ENCODE measurements at places on chromosomes 11 and 22.
A peak's percentile ranks its signal among the peaks of the same experiment; 100 is the strongest.

DNA sequence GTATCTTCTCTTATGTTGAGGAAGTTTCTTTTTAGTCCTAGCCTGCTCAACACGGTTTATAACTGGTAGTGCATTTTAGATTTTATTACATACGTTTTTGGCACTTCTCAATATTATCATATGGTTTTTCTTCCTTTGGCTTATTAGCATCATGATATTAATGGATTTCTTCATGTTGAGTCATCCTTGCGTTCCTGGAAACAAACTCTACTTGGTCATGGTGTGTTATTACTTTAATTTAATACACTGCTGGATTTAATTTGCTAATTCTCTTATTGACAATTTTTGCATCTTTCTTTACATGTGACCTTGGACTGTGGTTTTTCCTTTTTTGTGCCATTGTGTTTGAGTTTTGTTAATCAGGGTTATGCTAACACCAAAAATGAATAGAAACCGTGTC lies 20.5 kb downstream of the IGF2 start:
- DNase-seq = no peak

DNA sequence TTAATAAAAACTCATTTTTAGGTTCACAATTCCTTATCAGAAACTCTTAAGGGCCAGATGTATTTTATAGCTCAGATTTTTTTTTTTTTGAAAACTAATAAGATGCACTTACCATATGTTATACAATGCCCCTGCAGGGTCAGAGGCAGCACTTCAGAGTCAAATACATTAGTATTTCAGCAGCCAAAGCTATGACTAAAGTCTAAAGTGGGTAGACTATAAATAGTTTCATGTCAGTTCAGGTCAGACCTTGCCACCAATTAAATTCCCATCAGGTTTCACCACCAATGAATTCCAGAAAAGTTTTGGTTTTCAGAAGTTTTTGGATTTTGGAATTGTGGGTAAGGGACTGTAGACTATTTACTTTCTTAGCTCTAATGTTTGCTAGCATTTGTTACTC lies 75.9 kb downstream of the FAM83F start:
- no peak for DNase-seq

- DNase-seq = no peak
These were observed 62.7 kb downstream of the DBX1 start for GRCh38 chr11:20097319-20098221.

DNA sequence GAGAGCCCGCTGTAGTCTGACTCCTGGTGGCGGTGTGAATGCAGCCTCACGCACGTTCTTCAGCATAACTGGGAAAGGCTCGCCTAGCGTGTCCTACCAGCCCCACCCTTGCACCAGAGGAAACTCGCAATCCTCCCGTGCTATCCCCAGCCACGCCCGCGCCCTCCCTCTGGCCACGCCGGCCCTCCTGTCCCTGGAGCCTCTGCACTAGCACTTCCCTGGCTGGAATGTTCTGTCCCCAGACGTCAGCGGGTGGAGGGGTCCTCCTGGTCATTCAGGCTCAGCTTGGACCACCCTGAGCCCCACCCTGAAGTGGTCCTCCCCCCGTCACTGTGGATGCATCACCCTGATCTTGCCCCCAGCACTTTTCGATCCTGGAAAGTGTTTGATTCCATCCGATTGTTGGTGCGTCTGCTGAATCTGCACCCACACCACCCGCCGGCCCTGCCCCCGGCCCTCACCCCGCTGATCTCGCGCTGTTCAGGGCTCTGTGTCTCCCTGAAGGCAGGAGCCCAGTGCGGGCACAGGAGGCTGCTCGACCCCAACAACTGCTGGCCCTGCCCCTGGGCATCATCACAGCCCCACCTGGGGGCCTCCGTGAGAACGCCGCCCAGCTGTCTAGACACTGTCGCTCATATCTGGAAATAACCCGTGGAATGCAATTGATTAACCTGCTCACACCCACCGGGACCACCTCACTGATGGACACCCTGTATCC lies 437.0 kb downstream of the TBC1D22A start:
- DNase-seq = no peak

DNA sequence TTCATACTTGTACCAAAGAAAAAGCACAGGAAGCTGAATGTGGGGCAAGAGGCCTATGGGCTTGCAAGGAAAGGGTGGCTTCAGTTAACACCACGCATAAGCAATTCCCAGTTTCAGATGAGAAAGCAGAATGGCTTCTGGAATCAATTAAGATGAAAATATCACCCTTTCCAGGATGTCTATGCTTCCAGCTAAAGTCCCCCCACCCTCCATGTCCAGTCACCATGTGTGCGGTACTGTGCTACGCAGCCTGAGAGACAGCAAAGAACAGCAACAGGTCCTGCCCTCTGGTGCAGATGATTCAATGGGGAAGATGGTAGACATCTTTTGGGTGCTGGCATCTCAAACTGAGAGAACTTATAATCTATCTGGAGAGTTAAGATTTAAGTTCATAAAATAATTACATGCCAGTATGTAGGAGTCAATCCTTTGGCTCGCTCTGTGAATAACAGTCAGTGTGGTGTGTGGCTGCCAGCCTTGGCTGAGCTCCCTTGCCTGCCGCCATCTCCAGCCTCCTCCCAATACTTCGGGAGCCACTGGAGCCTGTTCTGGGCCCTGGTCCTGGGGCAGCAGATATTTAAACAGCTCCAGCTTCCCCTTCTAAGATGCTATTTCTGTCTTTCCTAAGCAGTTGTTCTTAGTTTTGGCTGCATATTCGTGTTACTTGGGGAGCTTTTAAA lies 44.5 kb downstream of the ME3 start:
- DNase-seq = no peak

DNA sequence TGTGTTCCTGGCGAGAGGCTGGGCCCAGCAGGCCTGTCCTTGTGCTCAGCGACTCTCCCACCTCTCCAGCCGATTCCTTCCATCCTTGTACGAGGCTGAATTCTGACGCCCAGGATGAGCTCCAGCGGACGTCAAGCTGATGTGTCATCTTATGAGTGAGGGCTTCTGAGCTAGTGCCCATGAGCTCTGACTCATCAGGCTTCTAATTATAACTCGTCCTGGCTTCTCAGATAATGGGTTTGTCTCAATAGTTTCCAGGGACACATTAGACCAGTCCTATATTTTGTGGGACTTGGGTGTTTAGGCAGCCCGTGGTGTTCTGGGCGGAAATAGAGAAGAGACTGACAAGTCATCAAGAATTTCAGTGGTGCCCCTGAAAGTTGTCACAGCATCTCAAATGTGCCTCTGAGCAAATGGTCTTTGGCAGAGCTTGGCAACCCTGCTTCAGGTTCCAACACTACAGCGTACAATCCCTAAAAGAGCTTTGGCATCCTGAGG lies 108.2 kb upstream of the CD44 start:
- peak; percentile 68 for DNase-seq

DNA sequence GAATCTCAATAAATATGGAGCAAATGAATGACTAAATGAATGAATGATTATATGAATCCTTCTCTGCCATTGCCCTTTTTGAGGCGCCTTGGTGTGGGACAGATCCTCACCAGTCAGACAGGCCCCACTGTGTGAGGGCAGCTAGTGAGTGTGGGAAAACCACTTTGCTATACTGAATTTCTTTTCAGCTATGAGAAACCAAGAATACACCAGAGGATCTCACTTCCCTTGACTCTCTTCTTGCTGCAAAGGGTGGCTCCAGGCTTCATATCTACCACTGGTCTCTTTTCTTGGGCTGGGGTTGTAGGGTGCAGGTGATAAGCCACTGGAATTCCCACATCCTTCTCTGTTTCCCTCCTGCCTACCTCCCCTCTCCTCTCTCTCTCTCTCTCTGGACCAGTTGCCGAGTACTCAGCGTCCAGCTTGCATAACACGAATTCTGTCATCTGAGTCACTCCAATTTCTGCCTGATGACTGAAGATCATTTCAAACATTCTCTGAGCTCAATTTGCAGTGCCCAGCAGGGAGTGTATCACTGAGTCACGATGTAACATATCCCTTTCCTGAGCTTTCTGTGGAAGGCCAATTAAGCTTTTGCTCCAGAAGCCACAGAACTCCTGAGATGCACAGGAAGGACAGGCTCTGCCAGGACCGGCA lies 304.3 kb upstream of the NCAM1 start:
- DNase-seq = no peak

- DNase-seq = no peak
These were observed 23.0 kb downstream of the EHF start for GRCh38 chr11:34643846-34644245.

DNA sequence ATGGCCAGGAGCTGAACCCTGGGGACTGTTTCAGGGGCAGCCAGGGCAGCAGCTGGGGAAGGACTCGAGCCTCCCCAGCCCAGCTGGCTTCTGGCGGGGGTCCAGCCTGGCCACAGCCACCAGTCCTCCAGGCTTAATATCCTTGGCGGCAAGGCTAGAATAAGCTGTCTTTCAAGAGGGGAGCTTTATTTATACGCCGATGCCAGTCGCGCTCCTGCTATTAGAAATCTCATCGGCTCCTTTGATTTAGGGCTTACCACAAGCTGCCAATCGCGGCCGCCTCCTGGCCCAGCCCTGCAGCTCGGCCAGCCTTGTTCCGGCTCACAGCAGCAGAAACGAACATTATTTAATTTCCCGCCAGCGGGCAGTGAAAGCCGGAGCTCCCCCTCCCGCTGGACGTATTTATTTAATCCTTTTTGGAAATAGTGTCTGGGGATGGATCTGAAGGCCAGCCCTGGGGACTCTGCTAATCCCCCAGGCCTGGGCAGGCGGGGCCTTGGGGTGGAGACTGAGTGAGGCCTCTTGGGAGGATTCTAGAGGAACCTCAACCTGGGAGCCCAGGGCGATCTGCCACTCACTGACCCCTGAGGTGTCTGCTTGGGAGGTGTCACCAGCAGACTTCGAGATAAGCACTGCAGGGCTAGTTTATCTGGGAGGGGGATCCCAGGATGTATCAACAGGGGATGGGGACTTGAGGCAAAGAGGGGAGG lies 363.1 kb downstream of the MN1 start:
- DNase-seq = no peak

GRCh38 chr11:130145311-130145812 lies 14.2 kb upstream of the ST14 start:
- no peak for DNase-seq

DNA sequence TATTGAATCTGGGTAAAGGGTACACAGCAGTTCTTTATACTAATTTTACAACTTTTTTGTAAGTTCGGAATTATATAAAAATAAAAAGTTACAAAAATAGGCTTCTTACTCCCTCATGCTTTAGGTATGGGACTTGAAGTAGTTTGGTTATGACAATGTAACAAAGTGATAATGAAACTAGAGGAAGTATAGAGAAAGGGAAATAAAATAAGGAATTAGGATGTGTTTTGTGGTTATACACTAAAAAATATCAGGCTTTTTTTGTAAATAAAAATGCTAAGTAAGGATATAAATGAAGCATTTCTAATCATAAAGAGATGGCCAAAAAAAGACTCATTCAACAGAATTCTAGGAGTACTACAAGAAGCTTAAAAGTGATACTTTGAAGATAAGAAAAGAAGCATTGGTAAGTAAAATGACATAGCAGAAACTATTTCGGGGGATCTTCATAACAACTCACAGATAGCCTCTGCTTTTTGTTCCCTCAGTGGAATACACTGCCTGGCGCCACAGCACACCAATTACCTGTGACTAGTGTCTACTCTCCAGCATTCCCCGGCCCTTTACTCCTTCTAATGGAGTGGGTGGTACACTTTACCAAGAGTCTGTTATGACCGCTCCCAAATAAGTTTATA lies 322.7 kb upstream of the PITPNB start:
- DNase-seq = no peak

GRCh38 chr11:128482512-128483191 lies 104.7 kb downstream of the ETS1 start:
- DNase-seq = peak; percentile 55

- no peak for DNase-seq
These were observed 185.3 kb upstream of the CTSC start for GRCh38 chr11:88522624-88523385.

DNA sequence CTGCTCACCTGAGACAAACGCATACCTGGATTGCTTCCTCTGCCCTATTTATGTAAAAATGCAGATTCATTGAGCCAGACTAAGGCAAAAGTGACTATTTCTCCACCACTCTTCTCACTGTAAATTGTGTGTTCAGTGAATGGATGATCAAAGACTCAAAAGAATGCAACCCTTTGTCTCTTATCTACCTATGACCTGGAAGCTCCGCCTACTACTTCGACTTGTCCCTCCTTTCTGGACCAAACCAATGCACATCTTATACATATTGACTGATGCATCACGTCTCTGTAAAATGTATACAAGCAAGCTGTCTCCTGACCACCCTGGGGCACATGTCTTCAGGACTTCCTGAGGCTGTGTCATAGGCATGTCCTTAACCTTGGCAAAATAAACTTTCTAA lies 418.0 kb upstream of the SYN3 start:
- DNase-seq = no peak

DNA sequence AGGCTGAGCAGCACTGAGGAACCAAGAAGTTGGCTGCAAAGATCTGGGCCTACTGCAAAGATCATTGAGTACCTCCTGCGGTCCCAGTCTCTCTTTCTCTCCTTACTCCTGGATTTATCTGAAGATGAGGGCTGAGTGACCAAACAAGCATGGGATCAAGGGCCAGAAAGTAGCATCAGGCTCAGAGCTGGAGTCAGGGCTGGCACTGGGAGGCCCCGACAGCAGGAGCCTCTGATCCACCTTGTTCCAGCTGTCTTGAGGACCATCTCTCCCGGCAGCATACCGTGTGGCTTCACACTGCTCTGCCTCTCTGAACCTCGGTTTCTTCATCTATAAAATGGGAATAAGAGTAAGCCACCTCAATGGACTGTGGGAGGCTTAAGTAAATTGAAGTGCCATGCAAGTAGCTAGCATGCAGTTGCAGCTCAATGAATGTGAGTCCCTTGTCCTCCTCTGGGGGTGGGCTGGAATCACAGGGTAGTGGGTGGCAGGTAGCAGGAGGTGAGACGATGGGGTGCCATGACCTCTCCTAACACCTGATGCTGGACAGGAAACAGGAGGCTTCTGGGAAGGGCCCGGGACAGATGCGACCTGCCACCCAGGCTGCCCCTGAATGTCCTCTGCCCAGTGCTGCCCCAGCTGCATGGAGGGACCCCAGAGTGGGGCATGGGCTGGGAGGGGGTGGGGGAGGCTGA lies 52.5 kb upstream of the PRDM11 start:
- DNase-seq = no peak
